ENCODE measurements at places on chromosomes 3 and 15.

DNA sequence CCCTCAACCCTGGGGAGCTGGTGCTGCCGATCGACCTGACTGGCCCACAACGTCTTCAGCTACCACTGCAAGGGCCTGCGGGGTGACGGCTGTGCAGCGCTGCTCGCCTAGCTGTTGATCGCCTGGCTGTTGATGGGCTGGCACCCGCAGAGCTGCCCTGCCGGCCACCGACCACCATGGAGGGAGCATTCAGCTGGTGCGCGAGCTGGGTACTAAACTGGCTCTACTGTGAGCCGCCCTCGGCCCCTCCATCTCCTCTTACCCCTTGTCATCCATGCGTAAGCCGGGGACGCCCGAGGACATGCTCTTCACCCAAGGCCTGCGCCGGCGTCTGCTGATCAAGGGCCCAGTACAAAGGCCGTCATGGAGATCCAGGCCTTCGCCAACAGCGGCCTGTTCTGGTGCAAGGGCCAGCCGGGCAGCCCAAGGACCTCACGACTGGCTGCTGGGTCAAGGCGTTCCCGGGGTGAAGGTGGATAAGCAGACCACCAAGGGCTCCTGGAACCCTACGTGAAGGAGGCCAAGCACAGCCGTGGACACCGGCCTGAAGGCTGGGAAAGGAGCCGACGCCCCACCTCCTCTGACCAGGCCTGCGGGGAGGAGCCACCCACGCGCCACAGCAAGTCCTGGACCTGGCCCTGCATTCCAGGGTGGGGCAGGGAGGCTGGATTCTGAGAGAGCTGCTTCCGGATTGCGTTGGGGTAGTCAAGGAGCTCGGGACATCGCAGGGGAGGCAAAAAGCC is 46.9 kb downstream of the SFMBT1 start:
- peak; percentile 58 for DNase-seq

GRCh38 chr3:105409364-105409763 is 42.7 kb downstream of the ALCAM start:
- no peak for DNase-seq

GRCh38 chr3:23395115-23395514 is 192.0 kb downstream of the UBE2E2 start:
- DNase-seq, result no peak

DNA sequence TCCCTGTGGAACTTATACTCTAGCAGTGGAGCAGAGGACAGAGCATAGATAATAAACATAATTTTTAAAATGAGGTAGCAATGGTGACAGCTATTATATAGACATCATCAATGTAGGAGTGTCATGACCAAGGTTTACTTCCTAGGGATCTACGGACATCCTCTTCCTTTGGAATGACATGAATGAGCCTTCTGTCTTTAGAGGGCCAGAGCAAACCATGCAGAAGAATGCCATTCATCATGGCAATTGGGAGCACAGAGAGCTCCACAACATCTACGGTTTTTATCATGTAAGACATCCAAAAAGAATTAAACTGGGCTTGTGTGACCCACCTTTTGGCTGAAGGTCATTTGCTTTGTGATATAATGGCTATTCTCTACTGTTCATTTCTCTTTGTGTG is 30.1 kb upstream of the CAPN3 start:
- DNase-seq, result no peak

GRCh38 chr3:69085168-69085832 is 563 bp downstream of the ARL6IP5 start:
- peak; percentile 35 for DNase-seq

DNA sequence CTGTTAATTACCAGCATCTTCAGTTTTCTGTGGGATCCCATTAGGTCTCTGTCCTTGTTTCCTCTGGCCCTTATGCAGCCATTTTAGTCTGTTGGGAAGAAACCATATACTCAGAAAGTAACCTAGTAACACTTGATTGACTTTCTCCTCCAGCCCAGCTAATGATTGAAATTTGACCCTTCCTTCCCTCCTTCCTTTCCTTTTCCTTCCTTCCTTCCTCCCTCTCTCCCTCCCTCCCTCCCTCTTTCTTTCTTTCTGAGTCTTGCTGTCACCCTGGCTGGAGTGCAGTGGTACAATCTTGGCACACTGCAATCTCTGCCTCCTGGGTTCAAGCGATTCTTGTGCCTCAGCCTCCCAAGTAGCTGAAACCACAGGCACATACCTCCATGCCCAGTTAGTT is 5.9 kb upstream of the ZNF620 start:
- no peak for DNase-seq

GRCh38 chr15:91073077-91073476 is 27.0 kb upstream of the SV2B start:
- no peak for DNase-seq

Data from Caco-2 (cell line).